Activated T-helper 1 cell treated with anti-CD3 and anti-CD28 coated beads, Interleukin-12 subunit alpha, Interleukin-12 subunit beta, Interleukin-2, Interleukin-4 antibody, amounts not matched to agents 30 ng/mL and 10 ng/mL and 1 ng/mL, durations not matched to agents 14 hours and 24 hours and 36 hours (primary cell): ENCODE measurements at places on chromosomes 13 and 19. TPM values are rescaled to one million over a fixed set of nuclear protein-coding genes. Genes with fewer than 3 reads are reported as not detected.

FAM216B gene
- total RNA-seq: not detected in 2 replicates

- DNase-seq: no peak
Measured at GRCh38 chr13:50352720-50353480, 337.7 kb downstream of the KCNRG start.

TMEM38A gene
- 0.69 and 0.78 TPM in 2 replicates for total RNA-seq

IGSF23 gene
- not detected in 2 replicates for total RNA-seq

DNA sequence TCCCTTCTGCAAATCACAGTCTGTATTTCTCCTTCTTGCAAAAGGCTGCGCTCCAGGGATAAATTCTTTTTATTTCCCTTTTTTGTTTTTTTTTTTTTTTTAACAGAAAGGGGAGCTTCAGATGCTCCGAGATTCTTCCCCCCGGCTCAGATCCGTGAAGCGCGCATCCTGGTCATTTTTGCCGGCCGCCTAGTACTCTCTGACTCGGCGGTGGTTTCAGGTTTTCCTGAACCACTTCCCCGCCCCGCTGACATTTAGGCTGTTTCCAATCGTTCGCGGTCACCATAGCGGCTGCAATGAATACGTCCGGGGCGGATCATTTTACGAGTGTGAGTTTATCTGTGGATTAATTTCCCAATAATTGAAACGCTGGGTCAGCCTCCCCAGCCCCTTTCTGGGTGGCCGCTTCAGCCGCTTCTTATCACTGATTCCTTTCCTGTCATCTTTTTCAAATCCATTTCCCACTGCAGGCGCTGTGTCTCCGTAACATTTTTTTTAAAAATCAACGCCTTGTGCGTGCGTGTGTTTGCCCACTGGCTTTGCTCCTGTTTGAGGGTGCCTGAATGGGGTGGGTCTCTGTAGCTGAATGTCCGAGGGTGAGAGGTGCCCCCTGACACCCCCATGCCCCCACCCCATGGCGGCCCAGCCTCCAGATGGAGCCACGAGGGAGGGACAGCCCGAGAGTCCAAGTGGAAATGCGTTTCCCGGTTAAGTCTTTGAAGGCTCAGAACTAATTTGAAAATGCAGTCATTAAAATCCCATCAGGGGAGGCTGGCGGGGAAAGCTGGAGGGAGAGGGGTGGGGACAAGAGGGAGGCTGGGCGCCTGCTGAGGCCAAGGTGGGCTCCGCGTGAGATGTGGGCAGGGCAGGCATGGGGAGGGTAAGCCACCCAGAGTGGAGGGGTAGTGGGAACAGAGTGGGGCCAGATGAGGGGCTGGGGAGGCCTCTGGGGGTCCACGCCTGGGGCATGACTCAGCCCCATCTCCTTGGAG, 10.6 kb downstream of the ONECUT3 start:
- no peak for DNase-seq

RNF113B gene
- total RNA-seq: not detected in 2 replicates

GRCh38 chr13:112626761-112627160, 38.8 kb upstream of the TUBGCP3 start:
- DNase-seq: no peak

DNA sequence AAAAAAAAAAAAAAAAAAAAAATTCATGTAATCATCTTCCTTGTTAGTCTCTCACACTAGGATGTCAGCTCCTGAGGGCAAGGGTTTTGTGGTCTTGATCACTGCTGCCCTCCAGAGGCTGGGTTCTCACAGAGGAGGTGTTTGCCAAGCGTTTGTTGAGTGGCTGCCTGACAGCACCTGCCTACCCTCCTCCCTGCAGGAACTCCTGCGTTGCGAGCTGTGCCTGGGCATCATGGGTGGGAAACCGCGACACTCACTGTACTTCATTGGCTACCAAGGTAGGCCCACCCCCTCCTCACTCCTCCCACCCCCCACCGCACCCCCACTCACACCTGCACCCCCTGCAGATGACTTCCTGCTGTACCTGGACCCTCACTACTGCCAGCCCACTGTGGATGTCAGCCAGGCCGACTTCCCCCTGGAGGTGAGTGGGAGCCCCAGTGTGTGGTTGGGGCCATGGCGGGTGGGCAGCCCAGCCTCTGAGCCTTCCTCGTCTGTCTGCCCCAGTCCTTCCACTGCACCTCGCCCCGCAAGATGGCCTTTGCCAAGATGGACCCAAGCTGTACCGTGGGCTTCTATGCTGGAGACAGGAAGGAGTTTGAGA, 8.1 kb downstream of the ATG4D start:
- no peak for DNase-seq

UBE2L5 gene
- total RNA-seq: not detected in 2 replicates

DNA sequence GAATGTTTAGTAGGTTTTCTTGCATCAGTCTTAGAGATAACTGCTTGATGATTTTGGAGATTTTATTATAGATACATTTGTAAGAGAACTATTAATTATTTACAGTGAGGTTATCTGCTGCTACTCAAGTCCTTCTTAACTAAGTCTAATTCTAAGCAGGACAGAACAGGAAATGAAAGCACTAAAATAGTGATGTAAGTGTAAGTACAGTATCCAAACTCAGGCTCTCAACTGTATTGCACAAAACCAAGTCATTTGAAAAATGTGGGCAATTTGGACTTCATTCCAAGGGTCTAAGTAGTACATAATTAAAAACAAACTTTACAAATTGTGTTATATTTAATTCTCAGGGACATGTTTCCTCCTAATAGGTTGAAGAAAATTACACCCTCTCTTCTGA, 417.1 kb downstream of the ITGBL1 start:
- DNase-seq: no peak

- DNase-seq: no peak
Measured at GRCh38 chr19:42422092-42422900, 4.9 kb downstream of the LIPE start.
